GM12864 (cell line): ENCODE measurements at places on chromosomes 3 and 15.

DNA sequence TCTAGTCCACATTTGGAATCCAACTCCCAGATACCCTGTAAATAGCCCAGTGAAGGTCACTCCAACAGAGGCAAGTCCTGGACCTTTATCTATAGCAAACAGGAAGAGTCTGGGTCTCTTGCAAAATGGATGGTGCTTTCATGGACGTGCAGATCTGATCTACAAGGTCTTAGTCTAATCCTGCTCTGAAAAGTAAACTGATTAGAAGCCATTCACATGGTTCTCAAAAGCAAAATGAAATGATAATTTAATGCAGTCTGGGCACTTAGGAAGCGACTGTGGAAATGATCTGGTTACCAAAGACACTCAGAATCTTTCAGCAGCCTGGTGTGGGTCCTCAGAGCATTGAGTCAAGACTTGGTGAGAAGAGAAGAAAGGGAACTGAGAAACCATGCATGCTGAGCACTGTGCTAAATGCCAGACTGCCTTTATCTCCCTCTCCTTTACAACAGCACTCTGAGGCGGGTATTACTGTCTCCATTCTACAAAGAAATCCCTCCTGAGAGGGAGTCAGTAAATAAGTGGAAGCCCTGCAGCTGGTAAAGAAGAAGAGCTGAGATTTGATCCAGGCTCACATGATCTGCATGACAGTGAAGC lies 29.0 kb downstream of the AQP9 start:
- DNase-seq = no peak

DNA sequence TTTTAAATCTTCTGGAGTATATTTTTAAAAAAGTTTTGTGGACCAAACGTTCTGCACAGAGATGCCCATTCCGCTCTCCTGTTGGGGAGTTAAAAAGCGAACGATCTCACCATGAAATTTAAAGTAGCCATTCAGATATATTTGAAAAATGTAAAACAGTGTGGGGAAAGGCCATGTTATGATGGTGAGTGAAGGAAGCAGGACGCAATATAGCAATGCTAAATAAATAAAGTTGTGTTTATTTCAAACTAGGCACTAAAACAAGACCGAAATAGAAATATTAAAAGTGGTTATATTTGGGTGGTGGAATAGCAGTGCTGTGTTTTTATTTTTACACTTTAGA lies 327 bp upstream of the CCDC13 start:
- no peak for DNase-seq

DNA sequence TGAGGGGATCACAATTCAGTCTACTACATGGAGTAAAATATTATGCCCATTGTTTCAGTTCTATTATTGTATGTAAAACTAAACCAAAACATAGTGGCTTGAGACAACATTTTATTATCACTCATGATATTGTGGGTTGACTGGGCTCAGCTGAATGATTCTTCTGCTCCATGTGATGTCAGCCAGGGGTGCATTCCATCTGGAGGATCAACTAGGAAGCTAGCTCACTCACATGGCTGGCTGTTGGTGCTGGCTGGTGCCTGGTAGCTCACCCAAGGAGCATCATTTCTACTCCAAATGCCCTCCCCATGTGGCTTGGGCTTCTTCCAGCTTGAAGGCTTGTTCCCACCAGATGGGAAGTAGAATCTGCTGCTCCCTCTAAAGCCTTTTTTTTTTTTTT lies 51.8 kb upstream of the CLRN1 start:
- DNase-seq = no peak

DNA sequence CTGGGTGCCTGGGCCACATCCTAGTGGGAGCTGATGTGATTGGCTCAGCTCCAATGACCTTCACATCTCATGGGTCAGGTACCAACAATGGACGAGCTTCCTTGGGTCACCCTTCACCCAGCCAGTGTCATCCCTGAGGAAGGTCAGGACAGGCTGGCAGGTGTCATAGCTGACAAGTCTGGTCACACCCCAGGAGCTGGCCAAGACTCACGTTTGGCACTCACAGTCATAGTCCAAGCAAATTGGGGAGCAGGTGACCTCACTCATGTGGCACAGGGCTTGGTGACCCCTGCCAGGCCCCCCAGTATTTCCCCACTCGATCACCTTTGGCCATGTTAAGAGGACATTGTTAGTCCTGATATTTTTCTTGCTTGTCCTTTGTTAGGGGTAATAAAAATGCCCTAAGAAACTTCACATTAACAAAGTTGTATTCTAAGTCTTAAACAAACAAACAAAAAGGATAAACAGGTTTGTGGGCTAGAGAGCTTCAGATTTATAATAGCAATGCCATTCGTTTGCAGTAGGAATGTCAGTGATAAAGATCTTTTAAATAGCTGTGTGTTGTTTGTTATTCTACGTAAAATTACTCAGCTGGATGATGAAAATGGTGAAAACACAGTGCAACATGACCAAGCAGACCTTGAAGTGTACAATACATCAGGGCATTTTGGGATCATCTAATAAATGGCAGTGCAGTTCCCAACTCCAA lies 79.5 kb upstream of the POMGNT2 start:
- no peak for DNase-seq
